Activated naive CD4-positive, alpha-beta T cell treated with anti-CD3 and anti-CD28 coated beads, Interleukin-2, amount 10 ng/mL, durations not matched to agents 7 days and 5 days (primary cell): ENCODE measurements at places on chromosomes 5 and 9.

DNA sequence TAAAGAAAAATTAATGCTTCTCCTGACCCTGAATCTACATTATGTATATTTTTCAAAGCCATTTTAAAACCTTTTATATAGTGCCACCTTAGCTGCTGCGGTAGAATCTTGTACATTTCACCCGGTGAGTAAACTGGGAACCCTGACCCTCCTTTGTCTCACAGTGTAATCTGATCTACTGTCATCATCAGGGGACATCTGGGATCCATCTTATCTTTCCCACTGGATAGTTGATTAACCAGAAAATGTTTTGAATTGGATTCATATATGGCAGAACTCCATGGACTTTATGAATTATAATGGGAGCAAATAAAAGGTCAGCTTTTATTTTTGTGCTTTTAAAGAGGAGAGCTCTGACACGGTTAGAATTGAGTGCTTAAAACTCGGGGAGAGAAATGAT is 95.0 kb downstream of the ADAMTSL1 start:
- no peak overlapping the region for H3K27ac ChIP-seq
- no peaks in the 10 kb centered on the region for H3K4me1 ChIP-seq
- no peak for DNase-seq
- no peak overlapping the region for H3K4me3 ChIP-seq
- no peaks in the 10 kb centered on the region for H3K36me3 ChIP-seq

DNA sequence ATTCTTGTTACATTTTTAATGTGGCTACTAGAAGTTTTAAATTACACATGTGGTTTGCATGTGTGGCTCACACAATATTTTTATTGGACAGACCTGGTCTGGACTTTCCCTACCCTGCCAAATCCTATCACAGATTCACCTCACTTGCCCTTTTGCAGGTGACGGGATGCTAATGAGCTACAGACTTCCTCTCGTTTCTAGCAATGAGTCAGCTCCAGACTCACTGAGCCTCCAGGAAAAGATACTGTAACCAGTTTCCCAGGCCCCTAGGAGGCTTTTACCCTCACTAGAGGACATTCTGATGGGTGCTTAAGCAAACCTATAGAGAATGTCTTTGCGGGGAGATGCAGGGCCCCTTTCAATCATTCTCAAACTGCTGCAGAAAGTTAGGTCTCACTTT is 135.4 kb downstream of the WDR41 start:
- peaks cover 8% of the 10 kb centered on the region for H3K27me3 ChIP-seq
- DNase-seq = peak; percentile 49
- H3K4me1 ChIP-seq = peaks cover 27% of the 10 kb centered on the region
- no peak overlapping the region for H3K27ac ChIP-seq
- peaks cover 1% of the 10 kb centered on the region for H3K36me3 ChIP-seq

GRCh38 chr5:108193021-108193795 is 188.7 kb downstream of the FBXL17 start:
- no peak for DNase-seq
- H3K4me3 ChIP-seq = no peak overlapping the region
- H3K36me3 ChIP-seq = no peaks in the 10 kb centered on the region
- no peak overlapping the region for H3K27ac ChIP-seq

DNA sequence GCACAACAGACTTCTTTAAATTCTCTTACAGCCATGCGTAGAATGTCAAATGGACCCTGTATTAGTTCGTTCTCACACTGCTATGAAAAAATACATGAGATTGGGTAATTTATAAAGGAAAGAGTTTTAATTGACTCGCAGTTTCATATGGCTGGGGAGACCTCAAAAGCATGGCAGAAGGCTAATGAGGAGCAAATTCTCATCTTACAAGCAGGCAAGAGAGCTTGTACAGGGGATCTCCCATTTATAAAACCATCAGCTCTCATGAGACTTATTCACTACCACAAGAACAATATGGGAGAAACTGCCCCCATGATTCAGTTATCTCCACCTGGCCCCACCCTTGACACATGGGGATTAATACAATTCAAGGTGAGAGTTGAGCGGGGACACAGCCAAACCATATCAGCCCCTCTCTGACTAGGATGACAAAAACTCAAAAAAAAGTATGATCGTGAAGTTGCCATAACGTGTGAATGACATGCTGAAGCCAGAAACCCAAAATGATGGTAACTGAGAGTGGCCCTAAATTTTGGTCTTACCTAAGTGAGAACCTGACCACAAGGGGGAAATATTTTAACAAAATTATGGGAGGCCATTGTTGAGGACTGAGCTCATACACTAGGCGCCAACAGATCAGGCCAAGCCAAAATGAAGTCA is 17.5 kb upstream of the TEX10 start:
- peaks cover 5% of the 10 kb centered on the region for H3K27me3 ChIP-seq
- H3K27ac ChIP-seq = no peak overlapping the region
- H3K4me1 ChIP-seq = no peaks in the 10 kb centered on the region
- no peak overlapping the region for H3K4me3 ChIP-seq
- H3K36me3 ChIP-seq = no peaks in the 10 kb centered on the region

DNA sequence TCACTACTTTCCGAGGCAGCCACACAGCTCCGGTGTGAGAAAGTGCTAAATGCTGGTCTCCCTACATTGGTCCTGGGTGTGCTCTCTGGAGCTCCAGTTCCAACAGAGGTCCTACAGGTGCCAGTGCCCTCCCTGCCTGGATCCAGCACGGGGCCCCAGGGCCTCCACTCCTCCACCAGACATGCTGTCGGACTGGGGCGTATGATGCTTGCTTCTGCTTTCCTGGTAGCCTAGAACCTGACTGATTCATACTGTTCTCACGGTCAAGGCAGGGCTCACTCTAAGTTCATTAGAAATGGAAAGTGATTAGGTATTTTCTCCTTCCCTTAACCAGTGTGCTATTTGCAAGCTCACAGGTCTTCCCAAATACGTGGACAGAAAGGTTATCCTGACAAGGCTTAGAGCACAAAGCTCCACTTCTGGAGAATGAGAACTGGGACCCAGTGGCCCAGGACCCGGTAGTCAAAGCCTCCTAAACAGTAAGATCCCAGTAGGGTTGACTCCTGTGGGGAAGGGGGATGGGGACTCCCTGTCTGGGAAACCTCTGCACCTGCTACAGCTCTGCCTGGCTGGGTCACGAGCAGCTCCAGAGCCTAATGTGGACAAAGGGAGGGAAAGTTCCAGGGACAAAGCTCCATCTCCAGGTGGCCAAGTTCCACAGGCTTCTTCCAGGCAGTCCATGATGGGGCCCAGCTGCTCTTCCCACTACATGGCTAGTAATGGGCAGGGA is 98.1 kb downstream of the PAX5 start:
- H3K27ac ChIP-seq = no peak overlapping the region
- no peaks in the 10 kb centered on the region for H3K4me1 ChIP-seq
- H3K36me3 ChIP-seq = no peaks in the 10 kb centered on the region
- peaks cover 21% of the 10 kb centered on the region for H3K27me3 ChIP-seq
- H3K4me3 ChIP-seq = no peak overlapping the region
- DNase-seq = no peak

- H3K4me3 ChIP-seq = peak overlapping the region; percentile 76
- DNase-seq = peak; percentile 98
- H3K27me3 ChIP-seq = no peaks in the 10 kb centered on the region
- H3K36me3 ChIP-seq = peaks cover 31% of the 10 kb centered on the region
- peaks cover 77% of the 10 kb centered on the region for H3K4me1 ChIP-seq
Observed at GRCh38 chr9:136539427-136540421, 6.1 kb downstream of the NOTCH1 start.

DNA sequence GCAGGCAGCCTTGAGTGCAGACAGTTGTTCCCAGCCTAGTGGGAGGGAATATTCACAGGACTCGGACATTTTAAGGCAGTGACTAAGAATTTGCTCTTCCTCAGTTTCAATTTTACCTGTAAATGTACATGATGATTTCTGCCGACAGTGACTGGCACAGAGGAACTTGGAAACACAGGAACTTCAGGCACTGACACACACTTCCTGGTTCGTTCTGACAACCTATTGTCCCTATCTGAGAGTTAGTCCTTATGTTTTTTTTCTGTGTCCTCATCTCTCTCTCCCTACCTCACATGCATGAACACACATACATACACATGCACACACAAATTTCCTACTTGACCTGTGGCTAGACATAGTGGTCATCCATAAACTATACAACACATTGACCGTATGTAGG is 89.4 kb upstream of the CD180 start:
- no peaks in the 10 kb centered on the region for H3K4me1 ChIP-seq
- H3K27ac ChIP-seq = no peak overlapping the region
- no peak for DNase-seq
- no peak overlapping the region for H3K4me3 ChIP-seq
- peaks cover 4% of the 10 kb centered on the region for H3K27me3 ChIP-seq

DNA sequence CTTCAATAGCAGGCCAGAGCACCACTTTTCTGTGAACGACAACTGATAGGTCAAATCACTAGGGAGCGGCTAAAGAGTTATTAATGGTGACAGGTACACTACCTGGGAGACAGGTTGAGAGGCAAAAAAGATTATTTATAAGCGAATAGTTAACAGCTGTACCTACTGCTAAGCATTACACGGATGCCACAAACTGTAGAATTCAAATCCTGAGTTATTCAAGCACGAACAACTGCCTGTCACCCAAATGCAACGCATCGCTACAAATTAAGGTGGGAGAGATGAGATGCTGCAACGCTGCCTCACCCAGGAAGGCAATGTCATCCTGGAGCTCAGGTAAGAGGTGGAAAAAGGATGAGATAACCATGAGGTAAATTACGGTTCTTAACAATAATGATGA is 342.9 kb downstream of the BNC2 start:
- no peak for DNase-seq
- no peaks in the 10 kb centered on the region for H3K27me3 ChIP-seq
- no peak overlapping the region for H3K27ac ChIP-seq
- no peaks in the 10 kb centered on the region for H3K4me1 ChIP-seq

- H3K4me1 ChIP-seq = peaks cover 51% of the 10 kb centered on the region
- H3K27me3 ChIP-seq = no peaks in the 10 kb centered on the region
- no peak overlapping the region for H3K27ac ChIP-seq
- DNase-seq = no peak
- peaks cover 12% of the 10 kb centered on the region for H3K36me3 ChIP-seq
- no peak overlapping the region for H3K4me3 ChIP-seq
Observed at GRCh38 chr9:5580650-5581049, 48.3 kb upstream of the RIC1 start.

DNA sequence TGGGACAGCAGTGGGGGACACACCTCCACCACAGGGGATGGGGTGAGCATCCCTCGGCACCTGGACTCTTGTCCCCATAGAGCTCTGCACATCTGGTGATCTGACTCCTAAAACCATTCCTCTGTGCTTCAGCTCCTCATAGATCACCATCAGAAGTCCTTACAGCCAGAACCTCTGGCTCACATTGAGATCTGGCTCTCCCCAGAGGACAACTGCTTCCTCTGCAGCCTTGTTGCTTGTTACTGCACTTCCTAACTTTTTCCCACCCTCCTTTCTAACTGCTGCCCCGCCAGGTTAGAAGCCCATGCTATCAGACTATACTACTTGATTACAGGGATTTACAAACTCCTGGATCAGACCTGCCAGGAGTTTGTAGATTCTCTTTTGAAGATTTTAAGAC is 64.5 kb downstream of the ARSB start:
- H3K27ac ChIP-seq = no peak overlapping the region
- no peak overlapping the region for H3K4me3 ChIP-seq
- no peaks in the 10 kb centered on the region for H3K27me3 ChIP-seq
- no peak for DNase-seq
- H3K36me3 ChIP-seq = no peaks in the 10 kb centered on the region
- H3K4me1 ChIP-seq = no peaks in the 10 kb centered on the region

- DNase-seq = no peak
- no peaks in the 10 kb centered on the region for H3K4me1 ChIP-seq
- no peak overlapping the region for H3K4me3 ChIP-seq
- no peaks in the 10 kb centered on the region for H3K27me3 ChIP-seq
- no peak overlapping the region for H3K27ac ChIP-seq
- H3K36me3 ChIP-seq = no peaks in the 10 kb centered on the region
Observed at GRCh38 chr9:70760228-70760627, 345.8 kb upstream of the KLF9 start.

DNA sequence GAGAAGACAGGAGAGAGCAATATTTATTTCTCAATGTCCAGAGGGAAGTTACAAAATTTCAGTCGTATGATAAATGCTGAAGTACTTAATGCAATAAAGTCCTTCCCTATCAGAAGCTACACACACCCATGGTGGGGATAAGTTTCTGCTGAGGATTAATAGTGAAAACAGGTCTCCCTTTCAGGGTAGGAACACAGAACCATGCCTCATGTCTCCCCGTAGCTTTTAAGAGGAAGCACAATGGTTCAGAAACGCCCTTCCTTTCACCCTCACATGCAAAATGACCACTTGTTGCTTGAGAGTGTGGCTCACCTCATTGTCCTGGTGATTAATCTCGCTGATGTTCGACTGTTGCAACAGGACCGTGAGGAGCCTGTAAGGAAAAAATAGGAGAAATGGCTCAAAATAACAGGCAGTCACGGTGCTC is 73.6 kb downstream of the ANKRD55 start:
- peaks cover 94% of the 10 kb centered on the region for H3K4me1 ChIP-seq
- no peak for DNase-seq
- peak overlapping the region; percentile 87 for H3K4me3 ChIP-seq
- peaks cover 36% of the 10 kb centered on the region for H3K36me3 ChIP-seq
- no peaks in the 10 kb centered on the region for H3K27me3 ChIP-seq

GRCh38 chr5:72692231-72692637 is 124.2 kb upstream of the TNPO1 start:
- no peak overlapping the region for H3K4me3 ChIP-seq
- H3K27me3 ChIP-seq = peaks cover 7% of the 10 kb centered on the region
- DNase-seq = no peak
- no peak overlapping the region for H3K27ac ChIP-seq

- peaks cover 20% of the 10 kb centered on the region for H3K27me3 ChIP-seq
- peak overlapping the region; percentile 96 for H3K27ac ChIP-seq
- peaks cover 9% of the 10 kb centered on the region for H3K36me3 ChIP-seq
- DNase-seq = no peak
- peak overlapping the region; percentile 99 for H3K4me3 ChIP-seq
Observed at GRCh38 chr5:176447591-176447977, 601 bp upstream of the FAF2 start.

GRCh38 chr5:134555890-134556311 is 30.4 kb downstream of the JADE2 start:
- peaks cover 31% of the 10 kb centered on the region for H3K4me1 ChIP-seq
- no peak overlapping the region for H3K4me3 ChIP-seq
- peak overlapping the region; percentile 87 for H3K27ac ChIP-seq
- peak; percentile 82 for DNase-seq
- no peaks in the 10 kb centered on the region for H3K27me3 ChIP-seq

GRCh38 chr9:92644278-92644677 is 25.7 kb downstream of the IPPK start:
- no peak overlapping the region for H3K4me3 ChIP-seq
- H3K36me3 ChIP-seq = peaks cover 43% of the 10 kb centered on the region
- H3K4me1 ChIP-seq = no peaks in the 10 kb centered on the region
- no peak for DNase-seq
- no peaks in the 10 kb centered on the region for H3K27me3 ChIP-seq

GRCh38 chr9:70218767-70219166 is 40.0 kb upstream of the SMC5 start:
- no peaks in the 10 kb centered on the region for H3K27me3 ChIP-seq
- DNase-seq = no peak
- H3K4me1 ChIP-seq = no peaks in the 10 kb centered on the region
- H3K36me3 ChIP-seq = no peaks in the 10 kb centered on the region

- H3K27me3 ChIP-seq = no peaks in the 10 kb centered on the region
- H3K4me1 ChIP-seq = peaks cover 14% of the 10 kb centered on the region
- H3K36me3 ChIP-seq = peaks cover 7% of the 10 kb centered on the region
- no peak for DNase-seq
- no peak overlapping the region for H3K4me3 ChIP-seq
Observed at GRCh38 chr5:173014671-173015070, 31.1 kb downstream of the ATP6V0E1 start.

- peaks cover 44% of the 10 kb centered on the region for H3K36me3 ChIP-seq
- H3K27ac ChIP-seq = peak overlapping the region; percentile 100
- peak; percentile 70 for DNase-seq
Observed at GRCh38 chr5:176533894-176534611, 3.1 kb downstream of the RNF44 start.
